ENCODE measurements at places on chromosomes 11 and 22.

DNA sequence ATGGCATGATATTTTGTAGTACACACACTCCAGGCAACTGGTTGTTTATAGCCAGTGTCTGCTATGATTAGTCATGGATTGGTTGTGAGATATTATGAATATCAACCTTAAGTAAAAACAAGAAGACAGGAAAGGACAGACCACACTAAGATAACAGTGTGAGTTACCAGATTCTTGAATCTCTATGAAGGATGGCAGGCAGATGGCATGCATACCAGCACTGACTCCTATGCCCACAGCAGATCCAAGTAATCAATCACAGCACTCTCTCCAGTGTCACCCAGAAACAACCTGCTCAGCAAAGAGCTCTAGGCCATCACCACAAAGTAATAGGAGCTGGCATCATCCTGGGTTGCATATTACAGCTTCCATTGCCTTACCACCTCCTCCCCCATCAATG is 116.6 kb downstream of the GALNT18 start:
- DNase-seq = no peak

DNA sequence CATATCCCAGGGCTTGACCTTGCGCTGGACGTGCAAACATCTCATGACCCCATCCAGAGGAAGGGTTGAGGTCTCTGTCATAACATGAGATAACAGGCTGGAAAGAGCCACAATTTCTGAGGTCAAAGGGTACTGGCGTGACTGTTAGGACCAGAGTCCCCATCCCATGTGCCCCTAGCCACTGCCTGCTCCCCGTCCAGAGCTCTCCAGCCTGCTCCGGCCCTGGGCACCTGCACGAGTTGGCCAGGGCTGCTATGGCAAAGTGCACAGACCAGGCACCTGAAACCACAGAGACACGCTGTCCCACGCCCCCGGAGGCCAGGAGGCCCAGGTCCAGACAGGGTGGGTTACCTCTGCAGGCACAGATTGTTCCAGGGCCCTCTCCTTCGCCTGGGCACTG is 58.9 kb downstream of the SHANK2 start:
- DNase-seq = no peak

DNA sequence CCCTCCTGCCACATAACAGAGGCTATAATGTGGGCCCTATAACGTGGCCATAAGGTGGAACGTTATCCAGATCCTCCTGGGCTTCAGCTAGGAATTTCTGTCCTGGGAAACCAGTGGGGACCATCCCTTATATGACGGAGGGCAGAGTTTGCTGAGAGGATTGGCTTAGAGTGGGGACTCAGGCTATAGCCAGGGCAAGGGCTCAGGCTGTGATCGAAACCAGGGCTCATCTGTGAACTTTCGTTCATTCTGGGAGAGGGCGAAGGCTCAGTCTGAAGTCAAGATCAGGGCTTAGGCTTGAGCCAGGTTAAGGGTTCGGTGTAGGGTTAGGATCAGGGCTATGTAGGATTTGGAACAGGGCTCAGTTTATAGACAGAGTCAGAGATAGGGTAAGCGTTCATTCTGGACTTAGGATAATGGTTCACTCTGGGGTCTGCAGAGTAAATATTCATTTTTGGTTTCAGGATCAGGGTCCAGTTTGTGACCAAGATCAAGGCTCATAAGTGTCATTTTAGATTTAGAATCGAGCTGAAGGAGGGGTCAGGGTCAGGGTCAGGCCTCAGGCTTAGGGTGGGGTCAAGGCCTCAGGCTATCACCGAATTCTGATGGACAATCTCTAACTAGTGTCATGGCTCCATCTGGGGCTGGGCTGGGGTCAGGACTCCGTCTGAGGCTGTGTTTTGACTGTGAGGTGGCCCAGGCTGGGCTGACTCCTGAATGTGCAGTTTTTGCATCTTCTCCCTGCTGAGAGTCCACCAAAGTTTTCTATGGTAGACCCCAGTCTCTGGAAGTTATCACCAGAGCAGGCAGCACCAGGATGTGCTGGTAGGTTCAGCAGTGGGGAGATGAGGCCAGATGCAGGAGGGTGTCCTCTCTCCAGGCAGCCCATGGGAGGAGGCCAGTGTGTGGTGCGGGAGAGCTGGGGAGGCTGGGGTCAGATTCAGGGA is 33.9 kb upstream of the SOX10 start:
- no peak for DNase-seq

GRCh38 chr22:23774922-23775436 is 2.3 kb downstream of the MMP11 start:
- DNase-seq = no peak

DNA sequence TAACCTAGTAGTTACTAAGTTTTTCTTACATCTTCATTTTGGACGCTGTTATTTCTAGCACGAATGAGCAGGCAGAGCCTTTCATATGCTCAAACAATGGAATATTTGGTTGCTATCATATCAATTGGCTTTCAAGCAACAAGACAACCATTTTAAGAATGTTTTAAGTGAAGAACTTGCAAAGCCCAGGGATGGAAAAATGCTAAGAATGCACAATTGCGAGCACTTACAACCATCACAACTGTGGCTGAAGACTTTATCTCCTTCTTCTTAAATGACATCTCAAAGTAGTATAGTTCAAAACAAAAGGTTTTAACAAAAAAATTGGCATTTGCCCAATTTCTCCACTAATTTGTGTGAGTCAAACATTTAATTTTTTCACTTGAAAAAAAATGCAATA is 8.3 kb upstream of the MMP1 start:
- DNase-seq = no peak

DNA sequence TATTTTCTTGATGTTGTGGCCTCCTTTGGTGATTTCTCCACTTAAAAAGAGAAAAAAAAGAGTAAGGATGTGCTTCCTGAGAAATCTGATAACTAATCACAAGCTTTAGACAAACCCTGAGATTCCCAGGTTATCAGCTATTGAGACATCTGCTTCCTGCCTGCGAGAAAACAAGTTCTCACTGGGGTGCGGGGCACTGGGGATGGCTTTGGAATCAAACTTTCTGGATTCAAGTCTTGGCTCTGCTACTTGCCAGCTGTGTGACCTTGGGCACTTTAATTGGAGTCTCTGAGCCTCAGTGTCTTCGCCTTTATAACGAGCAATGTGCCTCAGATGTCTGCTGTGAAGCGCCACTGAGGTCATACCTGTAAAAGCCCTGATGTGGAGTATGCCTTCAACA is 152.5 kb upstream of the NAV2 start:
- DNase-seq = no peak

- no peak for DNase-seq
Observed at GRCh38 chr11:134613646-134614045, 201.6 kb upstream of the B3GAT1 start.

DNA sequence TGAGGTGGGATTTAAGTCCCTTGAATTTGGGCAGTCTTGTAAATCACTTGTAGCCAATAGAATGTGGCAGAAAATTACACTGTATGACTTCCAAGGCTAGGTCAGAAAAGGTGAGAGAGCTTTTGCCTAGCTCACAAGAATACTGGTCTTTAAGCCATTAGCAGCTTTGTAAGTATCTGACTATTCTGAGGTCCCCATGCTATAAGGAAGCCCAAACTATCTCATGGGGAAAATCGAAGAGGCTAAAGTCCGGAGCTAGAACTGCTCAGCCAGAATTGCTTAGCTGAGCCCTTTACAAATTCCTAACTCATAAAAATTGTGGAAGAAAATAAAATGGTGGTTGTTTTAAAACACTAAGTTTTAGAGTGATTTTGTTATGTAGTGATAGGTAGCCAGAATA is 13.0 kb downstream of the FAR1 start:
- no peak for DNase-seq

GRCh38 chr22:37355174-37355573 is 72.1 kb downstream of the ELFN2 start:
- DNase-seq = no peak

DNA sequence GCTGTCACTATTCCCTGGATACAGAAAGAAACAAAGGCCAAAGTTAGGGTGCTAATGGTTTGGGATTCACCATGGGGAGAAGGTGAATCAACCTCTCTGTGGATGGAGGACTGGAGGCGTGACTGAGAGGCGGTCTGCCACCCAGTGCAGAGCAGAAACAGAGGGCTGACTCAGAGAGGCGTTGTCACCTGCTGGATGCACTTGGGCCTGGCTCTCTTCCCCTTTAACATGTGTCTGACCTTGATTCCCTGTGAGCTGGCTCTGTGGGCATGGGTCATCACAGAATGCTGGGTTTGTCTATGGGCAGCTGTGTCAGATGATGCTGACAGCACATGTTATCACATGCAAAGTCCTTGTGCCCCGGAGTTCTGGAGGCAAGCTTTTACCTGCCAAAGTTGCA is 75.9 kb downstream of the LDLRAD3 start:
- DNase-seq = no peak

DNA sequence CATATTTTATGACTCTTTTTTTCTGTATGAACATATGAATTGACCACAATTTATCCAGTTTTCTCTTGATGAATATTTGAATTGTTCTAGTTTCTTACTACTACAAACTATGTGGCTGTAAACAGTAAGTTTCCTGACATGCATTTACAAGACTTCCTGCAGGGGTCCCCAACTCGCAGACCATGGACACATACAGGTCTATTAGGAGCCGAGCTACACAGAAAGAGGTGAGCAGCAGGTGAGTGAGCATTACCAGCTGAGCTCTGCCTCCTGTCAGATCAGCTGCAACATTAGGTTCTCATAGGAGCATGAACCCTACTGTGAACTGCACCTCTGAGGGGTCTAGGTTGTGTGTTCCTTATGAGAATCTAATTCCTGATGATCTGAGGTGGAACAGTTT is 379.4 kb downstream of the DYNC2H1 start:
- DNase-seq = no peak

DNA sequence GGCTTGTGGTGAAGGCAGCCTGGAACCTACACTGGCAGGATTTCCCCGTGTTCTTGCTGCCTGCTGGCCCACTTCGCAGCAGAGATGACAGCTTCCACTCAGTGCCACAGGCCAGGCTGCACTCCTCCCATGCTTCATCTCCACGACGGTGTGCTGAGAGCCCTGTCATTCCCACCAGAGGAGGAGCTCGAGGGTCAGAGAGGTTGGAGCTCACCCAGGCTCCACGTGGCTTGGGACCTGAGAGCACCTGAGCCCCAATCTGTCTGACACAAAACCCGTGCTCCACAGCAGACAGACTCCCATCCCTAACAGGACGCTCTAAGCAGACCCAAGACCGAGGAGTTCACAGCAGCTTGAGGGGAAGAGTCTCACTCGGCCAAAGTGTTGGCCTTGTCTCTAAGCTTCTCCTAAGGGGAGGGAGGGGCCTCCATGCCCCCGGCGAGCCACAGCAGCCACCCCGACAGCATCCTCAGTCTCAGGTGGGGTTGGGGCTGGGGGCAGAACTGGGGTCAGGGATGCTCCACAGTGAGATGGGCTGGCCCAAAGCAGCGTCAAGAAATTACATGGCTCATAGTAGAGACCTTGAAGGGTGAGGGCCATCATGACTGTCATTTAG is 10.7 kb downstream of the LRFN4 start:
- no peak for DNase-seq

DNA sequence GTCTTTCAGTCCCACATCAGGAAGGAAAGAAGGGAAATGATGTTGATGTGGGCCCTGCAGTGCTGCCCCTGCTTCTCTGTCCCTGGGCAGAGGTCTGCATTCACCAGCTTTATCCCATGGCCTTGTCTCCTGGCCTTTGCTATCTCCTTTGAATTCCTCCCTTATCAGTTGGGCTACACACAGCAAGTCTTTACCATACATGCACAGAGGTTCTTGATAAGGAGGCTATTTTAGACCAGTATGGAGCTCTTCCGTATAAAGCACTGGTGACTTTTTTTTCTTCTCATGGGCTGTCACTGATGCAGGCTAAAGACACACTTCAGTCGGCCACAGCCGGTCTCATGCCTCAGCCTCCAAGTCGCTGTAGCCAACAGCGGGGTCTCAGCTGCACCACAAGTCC is 20.2 kb downstream of the MYO18B start:
- DNase-seq = no peak

DNA sequence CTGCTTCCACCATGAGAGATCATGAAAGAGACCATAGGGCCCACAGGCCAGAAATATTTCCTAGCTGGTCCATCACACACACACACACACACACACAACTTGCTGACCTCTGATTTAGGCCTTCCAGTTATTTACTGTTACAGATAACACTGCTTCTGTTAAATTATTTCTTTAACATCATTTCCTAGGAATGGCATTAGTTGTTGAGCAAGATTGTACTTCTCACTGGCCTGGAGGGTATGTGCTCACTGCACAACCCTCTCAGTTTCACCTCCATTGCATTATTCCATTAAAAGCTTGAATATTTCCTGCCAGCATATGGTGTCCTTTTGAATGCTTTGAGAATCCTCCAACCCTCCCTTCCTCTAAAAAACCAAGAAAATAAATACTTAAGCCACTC is 104.4 kb downstream of the MICAL2 start:
- DNase-seq = no peak

DNA sequence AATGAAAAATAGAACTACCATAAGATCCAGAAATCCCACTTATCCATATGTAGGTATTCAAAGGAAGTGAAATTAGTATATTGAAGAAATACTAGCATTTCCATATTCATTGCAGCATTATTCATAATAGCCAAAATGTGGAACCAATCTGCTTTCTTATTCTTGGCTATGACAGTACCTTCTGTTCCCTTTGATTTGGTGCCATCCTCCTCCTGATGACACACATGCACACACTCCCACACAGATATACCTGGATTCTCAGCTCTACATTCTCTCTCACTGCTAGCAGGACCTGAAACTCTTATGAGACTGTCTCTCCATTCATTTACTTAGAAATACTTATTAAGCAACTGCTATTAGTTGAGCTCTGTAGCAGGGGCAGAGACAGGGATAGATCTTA is 582.6 kb upstream of the TENM4 start:
- no peak for DNase-seq

DNA sequence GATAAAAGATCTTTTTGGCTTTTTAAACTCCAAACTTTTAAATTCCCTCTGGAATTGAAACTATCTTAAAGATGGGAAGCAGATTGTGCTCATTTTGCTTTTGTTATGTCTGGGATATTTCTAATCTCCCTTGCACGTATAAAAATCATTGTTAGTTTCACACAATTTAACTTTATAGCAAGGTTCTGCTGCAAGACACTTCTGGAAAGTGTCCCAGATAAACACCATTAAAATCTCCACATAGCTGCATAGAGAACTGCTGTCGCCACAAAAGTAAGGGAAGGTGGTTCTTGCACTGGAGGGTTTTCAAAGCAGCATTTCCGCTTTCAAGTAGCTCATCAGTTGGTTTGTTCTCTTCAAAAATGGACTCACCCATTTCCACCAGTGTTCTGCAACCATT is 11.8 kb downstream of the PTS start:
- no peak for DNase-seq

- DNase-seq = no peak
Observed at GRCh38 chr22:48832592-48832991, 995.1 kb downstream of the BRD1 start.

DNA sequence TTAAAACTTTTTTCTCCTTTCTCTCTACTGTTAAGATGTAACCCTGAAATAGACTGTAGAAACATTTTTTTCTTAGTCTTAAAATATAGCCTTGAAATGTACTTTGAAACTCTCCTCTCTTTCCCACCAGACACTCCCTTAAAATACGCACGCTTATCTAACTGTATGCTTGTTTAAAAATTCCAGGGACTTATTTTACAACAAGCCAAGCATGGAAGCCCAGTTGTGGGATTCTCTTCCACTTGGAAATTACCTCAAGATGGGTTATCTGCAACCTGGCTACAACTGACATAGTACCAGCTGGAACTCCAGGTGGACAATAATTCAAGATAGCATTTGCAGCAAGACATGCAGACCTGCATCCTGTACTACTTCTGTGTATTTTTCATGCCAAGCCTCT is 12.1 kb upstream of the CHORDC1 start:
- DNase-seq = no peak
